ENCODE measurements at places on chromosomes 5 and 9.

DNA sequence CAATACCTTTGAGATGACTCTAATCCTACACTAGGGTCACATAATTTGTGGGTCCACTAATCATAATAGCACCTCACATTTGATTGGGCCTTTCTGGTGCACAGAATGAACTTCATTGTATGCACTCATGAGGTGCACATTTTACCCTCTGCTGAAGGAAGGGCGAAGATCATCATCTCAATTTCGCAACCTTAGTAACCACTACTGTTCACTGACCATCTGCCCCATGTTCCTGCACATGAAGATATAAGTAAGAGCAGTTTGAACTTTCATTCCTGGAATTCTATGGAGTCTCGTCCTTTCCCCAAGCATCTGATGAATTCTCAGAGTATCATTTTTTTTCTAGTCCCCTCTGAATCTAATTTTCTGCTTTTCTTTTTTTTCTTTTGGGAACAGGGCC is 21.2 kb downstream of the GAS1 start:
- no peak for DNase-seq

DNA sequence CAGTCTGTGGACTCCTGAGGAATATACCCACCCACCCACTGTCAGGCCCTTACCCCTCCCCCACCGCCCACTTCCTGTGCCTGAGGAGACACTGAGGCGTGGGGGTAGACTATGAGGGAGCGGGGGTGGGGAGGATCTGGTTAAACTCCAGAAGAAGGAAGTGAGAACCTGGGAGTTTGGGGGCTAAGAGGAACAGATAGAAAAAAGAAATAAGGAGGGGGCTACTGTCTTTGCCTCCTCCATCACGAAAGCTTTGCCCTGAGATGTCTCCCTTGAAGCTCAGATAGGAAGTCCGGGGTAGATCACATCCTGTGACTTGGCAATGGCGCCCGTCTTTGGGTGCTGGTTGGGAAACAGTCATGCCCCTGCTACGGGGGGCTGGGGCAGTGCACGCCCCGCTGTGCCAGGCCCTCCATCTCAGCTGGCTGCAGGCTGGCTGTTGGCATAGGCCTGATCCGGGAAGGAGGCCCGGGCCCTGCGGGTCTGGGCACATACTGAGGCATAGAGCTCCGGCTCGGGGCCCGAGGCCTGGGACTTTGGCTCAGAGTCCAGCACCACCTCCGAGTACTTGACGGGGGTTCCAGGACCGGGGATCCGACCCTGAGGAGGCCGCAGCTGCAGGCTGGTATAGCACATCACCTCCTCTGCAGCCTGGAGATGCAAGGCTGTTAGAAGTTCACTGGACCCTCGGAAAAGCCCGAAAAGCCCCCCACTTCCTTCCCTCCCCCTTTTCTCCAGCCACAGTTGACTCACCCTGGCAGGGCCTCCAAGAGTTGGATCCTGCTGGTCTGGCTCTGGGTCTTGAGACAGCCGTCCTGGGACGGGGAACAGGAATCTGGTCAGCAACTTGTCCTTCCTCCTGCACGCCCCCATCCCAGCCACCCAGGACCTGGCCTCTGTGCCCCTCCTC is 1.0 kb downstream of the SIT1 start:
- peak; percentile 75 for DNase-seq

DNA sequence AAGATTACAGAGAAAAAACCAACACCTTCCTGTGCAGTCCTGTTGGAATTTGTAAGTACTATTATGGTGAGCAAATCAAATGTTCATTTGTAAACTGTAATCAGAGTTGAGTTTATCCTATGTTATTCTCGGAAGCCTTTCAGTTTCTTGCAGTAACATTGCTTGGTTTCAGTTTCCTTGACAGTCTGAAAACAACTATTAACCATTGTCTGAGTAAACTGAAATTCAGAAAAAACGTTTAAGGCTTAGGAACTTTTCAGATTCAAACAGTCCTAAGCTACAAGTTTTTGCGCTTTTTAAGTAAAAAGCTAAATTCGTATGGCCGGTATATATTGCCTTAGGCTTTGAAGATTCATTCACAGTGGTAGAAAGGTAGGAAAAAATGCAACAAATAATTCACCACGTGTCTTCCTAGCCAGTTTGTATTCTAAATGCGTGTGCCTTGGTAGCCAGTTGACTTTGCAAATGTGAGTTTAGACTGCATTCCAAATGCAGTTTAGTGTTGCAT is 2.5 kb downstream of the GPBP1 start:
- no peak for DNase-seq

DNA sequence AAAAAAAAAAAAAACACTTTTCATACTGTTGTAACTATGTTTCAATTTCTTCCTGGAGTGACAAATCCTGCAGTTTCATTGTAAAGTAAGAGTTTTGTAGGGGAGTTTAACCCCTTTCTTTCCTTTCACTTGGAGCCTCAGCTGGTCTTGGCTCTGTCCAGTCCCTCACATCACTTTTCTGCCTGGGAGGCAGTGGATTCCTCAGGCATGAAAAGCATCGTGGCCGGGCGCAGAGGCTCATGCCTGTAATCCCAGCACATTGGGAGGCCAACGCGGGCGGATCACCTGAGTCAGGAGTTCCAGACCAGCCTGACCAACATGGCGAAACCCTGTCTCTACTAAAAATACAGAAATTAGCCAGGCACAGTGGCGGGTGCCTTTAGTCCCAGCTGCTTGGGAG is 45.6 kb upstream of the MYO10 start:
- no peak for DNase-seq

- no peak for DNase-seq
Measured at GRCh38 chr5:175336781-175337180, 107.2 kb downstream of the DRD1 start.

DNA sequence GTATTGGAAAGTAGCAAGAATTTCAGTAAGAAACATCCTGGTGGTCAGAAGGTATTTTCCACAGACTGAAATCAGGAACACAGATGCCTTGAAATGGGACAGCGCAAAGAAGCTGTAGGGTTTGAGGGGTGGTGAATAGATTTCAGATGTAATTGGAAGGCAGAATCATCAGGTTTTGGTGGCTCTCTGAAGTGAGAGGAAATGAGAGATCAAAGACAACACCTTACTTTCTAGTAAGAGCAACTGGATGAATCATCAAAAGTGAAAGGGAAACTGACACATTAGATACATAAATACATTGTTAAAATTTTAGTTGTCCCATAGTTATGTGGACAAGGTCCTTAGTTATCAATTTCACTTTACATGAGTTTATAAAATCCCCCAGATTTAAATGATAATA is 188.2 kb upstream of the SLC27A6 start:
- DNase-seq = no peak

DNA sequence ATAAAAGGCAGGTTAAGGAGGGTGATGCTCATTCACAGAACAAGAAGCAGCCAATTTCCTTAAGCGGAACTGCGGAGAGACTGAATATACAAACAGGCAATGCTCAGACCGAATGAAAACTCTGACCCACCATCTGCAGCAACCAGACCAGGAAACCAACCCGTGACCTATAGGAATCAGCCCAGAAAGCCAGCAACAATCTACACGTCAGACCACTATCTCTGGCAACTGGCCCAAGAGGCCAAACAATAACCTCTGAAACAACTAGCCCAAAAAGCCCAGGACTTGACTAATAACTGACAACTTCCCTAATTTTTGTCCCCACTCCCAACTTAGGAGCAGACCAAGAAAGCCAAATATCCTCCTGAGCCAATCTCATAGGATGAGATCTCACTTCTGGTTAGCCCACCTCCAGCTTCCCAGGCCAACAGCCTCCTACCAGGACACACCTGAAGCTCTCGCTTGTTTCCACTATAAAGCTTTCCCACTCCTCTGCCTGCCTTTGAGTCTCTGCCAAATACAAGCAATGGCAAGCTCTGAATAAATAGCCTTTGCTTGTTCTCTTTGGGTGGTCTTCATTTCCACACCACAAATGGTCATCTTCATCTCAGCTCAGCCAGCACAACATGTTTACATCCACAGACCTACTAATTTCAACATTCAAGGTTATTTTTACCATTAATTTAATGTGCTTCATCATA is 168.5 kb downstream of the HSD17B3 start:
- DNase-seq = no peak

DNA sequence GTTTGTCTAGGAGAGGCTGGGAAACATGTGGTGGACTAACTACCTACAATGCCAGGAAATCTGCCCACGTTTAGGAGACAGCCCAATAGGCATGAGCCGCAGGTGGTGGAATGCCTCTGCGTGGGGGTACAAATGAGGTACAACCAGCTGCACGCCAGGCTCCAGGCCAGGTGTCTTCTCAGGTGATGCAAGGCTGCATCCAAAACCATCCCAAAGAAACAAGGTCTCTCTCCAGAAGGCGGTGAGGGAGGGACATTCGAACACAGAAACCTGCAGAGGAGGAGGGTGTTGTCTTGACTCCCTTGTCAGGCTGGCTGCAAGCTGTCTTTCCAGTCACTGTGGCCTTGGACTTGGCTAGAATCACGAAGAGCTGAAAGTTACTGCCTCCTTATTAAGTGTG is 11.6 kb downstream of the ANKH start:
- no peak for DNase-seq

DNA sequence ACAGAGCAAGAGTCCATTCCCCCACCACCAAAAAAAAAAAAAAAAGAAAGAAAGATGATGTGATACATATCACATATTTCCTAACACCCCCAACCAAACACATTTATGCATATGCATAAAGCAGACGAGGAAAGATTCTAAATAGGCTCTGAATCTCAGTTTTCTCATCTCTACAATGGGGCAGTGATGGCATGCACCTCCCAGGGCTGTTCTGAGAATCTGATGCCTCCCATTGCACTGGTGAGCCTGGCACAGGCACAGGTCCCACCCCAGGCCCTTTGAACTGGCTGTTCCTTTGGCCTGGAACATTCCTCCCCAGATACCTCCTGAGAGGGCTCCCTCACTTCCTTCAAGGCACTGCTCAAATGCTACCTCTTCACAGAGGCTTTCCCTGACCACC is 116.5 kb downstream of the C9orf50 start:
- DNase-seq = no peak

DNA sequence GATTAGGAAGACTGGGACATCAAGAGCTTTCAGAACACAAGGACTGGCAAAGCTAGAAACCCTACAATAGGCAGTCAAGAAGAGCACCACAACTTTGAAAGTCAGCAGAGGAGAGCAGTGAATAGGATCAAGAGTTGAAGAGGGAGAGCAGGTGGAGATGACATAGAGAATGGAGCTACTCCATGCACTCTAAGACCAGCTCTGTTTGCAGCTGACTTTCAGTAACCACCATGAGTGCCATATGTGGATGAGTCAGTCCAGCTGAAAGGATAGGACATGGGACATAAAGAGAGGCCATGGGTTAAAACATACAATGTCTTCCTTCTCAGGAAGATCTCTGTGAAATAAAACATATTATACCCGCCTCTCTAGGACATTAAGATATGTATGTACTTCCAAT is 289.1 kb upstream of the KLF4 start:
- DNase-seq = no peak

- no peak for DNase-seq
Measured at GRCh38 chr9:84139296-84140070, 158.9 kb downstream of the RMI1 start.

DNA sequence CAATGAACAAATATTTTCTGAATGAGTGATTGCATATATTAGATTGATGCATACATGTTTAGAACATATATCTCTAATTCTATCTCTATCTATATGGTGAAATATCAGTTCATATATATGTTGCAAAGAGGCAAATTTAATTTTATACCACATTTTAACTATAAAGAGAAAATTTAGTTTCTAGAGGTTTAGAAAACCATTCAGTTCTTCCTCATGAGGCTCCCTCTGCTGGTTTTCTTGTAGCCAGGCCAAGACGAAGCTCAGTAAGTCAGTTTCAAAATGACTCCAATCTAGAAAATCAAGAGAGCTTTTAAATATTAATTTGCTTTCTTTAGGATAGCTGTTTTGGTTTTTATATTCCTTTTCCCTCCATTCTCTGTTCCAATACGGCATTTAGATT is 312.1 kb downstream of the TMEM232 start:
- DNase-seq = no peak

DNA sequence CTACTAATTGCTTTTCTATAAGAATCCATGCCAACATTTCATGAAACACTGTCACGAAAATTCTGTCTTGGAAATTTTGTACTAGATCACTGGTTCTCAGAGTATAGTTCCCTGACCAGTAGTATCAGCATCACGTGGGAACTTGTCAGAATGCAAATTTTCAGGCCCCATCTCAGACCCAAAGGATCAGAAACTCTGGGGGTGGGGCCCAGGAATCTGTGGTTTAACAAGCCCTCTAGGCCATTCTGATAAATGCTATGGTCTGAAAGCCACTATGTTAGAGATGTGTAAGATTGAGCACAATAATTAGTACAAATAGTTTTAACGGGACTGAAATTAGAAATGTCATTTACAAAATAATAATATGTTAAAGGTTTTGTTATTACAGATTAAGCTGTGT is 615.7 kb upstream of the ARRDC3 start:
- DNase-seq = no peak

Data from activated T-cell treated with anti-CD3 and anti-CD28 coated beads, Interleukin-2, amount 50 U/mL, for 24 hours (primary cell).